ENCODE measurements at places on chromosomes 6 and 20. TPM values are rescaled to one million over a fixed set of nuclear protein-coding genes. Genes with fewer than 3 reads are reported as not detected.

HSPA1B gene
- total RNA-seq = 13.3 TPM

WASF1 gene
- 2.8 TPM for total RNA-seq

SUPT3H gene
- 7.1 TPM for total RNA-seq

KCNG1 gene
- total RNA-seq = 2.3 TPM

RBM24 gene
- 0.21 TPM for total RNA-seq

OR2B2 gene
- not detected for total RNA-seq

TRIM15 gene
- not detected for total RNA-seq

CCN6 gene
- not detected for total RNA-seq

AGER gene
- total RNA-seq = 1.5 TPM

PGBD1 gene
- total RNA-seq = 0.52 TPM

FBXO9 gene
- total RNA-seq = 37.9 TPM

ACOT13 gene
- total RNA-seq = 0.31 TPM

BTBD3 gene
- 4.7 TPM for total RNA-seq

NFATC2 gene
- total RNA-seq = 12.2 TPM

RIN2 gene
- 10.6 TPM for total RNA-seq

TMC2 gene
- not detected for total RNA-seq

CDSN gene
- total RNA-seq = not detected

FBXO5 gene
- total RNA-seq = 5.1 TPM

DUSP15 gene
- total RNA-seq = not detected

DOK5 gene
- not detected for total RNA-seq

DNMT3B gene
- total RNA-seq = 0.21 TPM

IER3 gene
- total RNA-seq = 546 TPM

OR2B6 gene
- not detected for total RNA-seq

BNIP5 gene
- total RNA-seq = not detected

Measured in mononuclear cell (primary cell).